ENCODE measurements at places on chromosomes 5 and 9.

- peak; percentile 75 for DNase-seq
Measured at GRCh38 chr9:137149942-137150616, 11.1 kb downstream of the GRIN1 start.

DNA sequence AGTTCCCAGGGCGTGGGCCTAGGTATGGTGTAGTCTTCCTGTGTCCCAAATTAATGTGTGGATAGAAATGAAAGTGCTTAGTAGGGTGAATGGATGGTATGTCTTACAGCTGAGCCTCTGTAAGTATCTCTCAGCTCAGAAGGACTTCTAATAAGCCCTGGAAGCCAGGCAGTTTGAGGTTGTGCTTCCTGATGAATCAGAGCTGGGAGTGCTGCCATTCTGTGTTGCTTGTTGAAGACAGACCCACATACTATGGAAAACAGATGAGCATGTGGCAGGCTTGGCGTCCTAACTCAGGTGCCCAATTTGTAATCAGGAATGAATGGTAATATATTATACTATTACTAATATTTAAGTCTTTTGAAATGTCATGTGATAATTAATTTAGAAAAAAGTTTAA lies 69.8 kb downstream of the CMYA5 start:
- DNase-seq: no peak

DNA sequence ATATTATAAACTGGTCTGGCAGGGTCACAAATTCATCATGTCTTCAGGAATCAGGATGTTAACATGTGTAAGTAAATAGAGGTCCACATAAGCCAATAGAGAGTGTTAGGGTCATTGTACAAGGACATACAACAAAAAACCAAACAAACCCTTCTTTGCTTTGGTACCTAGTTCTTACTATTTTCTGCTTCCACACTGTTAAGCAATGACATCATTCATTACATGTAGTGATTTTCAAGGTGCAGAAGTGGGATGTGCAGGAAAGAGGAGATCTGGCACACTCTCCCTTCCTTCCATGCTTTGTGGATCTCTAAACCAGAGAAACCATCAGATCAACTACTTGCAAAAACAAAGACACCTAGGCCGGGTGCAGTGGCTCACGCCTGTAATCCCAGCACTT lies 184.1 kb downstream of the RAPGEF6 start:
- no peak for DNase-seq

DNA sequence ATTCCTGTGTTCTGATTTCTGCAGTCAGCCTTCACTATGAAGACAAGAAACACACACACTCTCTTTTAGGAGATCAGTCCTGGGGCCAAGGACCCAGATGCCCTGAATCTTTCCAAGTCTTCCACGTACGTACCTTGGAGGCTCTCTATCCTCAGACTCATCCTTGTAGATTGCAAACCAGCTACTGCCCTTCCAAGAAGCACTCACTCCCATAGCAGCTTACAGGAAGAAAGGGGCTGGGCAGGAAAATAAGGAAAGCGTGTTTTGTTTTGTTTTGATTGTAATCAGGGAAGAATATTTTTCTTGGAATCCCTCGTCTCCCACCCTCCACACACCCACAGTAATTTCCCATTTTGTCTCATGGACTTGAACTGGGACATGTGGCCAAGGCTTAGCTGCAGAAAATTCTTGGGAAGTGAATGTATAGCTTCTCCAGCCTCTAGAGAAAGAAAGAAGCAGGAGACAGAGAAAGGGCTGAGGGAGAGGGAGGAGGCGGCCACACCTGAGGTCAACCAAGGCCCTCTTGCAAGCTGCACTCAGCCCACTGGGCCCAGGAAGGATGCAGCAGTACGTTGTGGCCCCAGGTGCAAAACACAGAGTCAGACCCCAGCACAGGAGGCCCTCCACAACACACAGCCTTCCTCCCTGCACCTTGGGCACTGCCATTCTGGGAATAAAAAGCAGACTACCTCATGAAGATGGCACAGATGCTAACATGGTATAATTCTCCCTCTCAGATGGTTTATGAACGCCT lies 29.9 kb downstream of the IRX2 start:
- DNase-seq: no peak

- DNase-seq: no peak
Measured at GRCh38 chr5:75306746-75307145, 30.3 kb upstream of the HMGCR start.

- no peak for DNase-seq
Measured at GRCh38 chr5:20020247-20020646, 32.2 kb upstream of the CDH18 start.

DNA sequence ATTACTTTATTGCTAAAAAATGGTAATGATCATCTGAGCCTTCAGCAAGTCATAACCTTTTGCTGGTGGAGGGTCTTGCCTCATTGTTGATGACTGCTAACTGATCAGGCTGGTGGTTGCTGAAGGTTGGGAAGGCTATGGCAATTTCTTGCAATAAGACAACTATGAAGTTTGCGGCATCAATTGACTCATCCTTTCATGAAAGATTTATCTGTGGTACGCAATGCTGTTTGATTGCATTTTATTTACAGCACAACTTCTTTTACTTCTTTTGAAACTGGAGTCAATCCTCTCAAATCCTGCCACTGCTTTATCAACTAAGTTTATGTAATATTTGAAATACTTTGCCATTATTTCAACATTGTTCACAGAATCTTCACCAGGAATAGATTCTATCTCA lies 58.3 kb upstream of the ACO1 start:
- no peak for DNase-seq

DNA sequence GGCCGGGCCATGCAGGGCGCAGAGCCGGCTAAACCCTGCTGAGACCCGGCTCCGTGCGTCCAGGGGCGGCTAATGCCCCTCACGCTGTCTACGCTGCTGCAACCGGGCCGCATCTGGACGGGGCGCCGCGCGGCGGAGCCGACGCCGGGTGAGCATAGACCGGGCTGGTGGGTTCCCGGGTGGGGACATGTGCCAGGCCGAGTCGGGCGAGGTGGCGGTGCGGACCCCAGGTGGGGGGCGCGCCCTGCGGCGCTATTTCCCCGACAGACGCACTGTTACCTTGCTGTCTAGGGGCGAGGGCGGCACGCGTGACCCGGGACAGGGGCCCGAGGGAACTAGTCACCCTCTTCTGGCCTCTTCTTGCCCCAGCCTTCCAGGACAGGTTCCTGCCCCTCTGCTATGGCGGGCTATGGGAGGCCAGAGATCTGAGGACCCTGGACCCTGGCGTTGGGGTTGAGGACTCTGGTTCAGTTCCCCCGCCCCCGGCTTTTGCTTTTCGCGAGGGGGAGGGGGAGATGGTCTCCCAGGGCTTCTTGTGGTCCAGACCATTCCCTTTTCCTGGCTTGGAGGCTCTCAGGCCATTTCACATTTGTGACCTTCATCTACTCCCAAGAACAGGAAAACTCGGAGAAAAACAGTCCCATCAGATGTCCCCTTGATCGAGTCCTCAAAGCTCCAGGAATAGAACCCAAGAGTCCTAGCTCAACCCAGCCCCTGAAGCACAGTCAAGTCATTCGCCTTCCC lies 536 bp downstream of the SLC27A4 start:
- DNase-seq: no peak

GRCh38 chr5:133754575-133755169 lies 142.3 kb upstream of the FSTL4 start:
- DNase-seq: no peak

GRCh38 chr9:16615451-16615850 lies 255.0 kb downstream of the BNC2 start:
- DNase-seq: no peak

- DNase-seq: no peak
Measured at GRCh38 chr9:5364294-5365024, 24.8 kb upstream of the RLN1 start.

- no peak for DNase-seq
Measured at GRCh38 chr5:72291601-72292000, 28.4 kb downstream of the MRPS27 start.

DNA sequence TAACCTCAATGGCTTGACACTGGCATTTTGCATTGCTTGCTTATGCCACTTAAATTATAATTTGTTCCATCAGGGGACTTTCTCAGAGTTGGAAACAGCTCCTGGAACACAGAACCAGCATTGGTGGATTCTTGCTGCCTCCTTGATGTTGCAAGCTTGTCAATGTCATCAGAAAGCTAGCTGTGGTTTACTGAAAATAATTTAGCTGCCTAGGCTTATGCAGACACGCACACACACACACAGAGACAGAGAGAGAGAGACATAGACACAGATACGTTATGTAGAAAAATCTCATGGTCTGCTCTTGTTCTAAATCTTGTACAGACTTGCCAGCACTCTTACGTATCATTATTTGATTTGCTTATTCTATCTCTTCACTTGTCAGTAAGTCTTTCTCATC lies 78.0 kb downstream of the HMHB1 start:
- DNase-seq: peak; percentile 47

DNA sequence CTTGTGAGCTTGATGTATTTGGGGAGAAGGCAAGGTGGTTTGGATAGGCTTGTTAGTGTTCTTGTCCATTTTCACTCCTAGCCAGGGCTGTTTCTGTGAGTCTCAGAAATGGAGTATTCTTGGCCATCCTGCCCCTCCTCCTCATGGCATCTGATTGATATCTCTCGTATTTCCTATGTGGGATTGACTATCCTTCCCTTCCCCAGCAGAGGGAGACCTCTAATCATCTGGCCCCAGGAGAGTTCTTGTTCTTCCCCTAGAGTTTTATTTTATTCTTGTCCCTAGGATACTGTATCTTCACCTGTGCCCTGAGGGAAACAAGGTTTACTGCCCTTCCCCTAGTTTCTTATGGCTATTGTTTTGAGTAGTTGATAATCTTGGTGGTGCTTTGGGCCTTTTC lies 114.4 kb downstream of the VPS13A start:
- no peak for DNase-seq

DNA sequence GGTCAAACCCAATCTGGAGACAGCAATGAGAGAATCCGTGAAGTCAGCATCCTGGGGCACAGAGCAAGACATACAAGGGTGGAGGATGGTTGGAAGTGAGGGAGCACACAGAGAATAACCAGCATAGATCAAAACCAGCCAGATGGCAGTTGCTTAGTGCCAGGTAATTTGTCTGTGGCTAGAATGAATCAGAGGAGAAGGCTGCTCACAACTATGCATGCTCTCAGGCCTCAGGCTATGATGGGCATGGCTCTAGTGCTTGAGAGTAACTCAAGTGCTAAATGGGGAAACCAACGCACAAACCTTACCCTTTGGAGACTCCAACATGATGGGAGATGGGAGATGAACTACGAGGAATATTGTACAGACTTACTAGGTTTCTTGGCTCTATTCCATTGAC lies 160.8 kb downstream of the DMRT2 start:
- no peak for DNase-seq

DNA sequence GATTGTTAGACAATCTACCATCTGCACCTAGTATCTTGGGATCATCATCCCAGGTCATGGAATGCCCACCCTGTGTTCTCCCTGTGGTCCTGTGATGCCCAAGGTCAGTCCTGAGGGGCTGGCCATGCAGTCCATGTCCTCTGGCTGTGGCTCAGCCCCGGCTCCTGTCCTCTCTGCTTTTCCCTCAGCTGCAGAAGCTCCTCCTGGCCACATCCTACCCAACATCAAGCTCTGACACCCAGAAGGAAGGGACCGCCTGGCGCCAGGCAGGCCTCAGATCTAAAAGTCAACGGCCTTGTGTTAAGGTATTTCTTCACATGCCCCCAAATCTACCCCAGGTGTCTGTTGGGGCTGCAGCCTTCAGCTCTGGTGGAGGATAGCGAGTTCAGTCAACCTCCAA lies 100.5 kb downstream of the PPARGC1B start:
- no peak for DNase-seq

GRCh38 chr5:100731768-100732167 lies 171.3 kb downstream of the ST8SIA4 start:
- DNase-seq: no peak

DNA sequence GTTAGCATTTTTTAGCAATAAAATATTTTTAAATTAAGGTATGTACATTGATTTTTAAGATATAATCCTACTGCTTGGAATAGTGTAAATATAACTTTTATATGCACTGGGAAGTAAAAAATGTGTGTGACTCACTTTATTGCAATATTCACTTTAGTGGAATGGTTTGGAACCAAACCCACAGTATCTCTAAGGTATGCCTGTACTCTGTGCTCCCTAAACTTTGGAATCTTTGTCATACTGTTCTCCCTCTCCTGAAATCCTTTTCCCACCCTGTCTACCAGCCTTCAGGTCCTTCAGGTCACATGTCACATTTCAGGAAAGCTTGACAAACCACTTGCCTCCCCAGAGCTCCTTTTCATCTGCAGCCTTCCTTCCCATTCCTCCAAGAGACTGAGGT lies 308.7 kb downstream of the SPOCK1 start:
- no peak for DNase-seq

GRCh38 chr5:138316355-138316754 lies 15.2 kb downstream of the CDC25C start:
- no peak for DNase-seq

GRCh38 chr5:144048259-144048856 lies 122.1 kb downstream of the YIPF5 start:
- DNase-seq: no peak

DNA sequence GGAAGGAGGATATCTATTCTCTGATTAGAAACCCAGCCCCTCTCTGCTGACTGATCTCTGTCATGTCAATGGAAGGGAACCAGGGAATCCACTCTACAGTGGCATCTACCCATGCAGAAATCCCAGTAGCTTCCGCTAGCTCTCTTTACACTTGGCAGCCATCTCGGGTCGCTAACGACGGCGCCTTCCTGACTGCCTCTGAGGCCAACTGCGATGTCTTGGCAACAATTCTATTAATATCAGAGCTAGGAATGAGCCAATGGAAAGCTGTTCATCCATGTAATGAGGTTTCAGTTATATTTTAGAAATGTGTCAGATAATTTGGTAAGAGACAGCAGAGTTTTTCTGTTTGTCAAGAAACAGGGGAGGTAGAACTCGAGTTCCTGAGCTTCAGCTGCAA lies 67.6 kb upstream of the ATP10B start:
- no peak for DNase-seq

- no peak for DNase-seq
Measured at GRCh38 chr5:180541710-180542109, 47.5 kb downstream of the CNOT6 start.

DNA sequence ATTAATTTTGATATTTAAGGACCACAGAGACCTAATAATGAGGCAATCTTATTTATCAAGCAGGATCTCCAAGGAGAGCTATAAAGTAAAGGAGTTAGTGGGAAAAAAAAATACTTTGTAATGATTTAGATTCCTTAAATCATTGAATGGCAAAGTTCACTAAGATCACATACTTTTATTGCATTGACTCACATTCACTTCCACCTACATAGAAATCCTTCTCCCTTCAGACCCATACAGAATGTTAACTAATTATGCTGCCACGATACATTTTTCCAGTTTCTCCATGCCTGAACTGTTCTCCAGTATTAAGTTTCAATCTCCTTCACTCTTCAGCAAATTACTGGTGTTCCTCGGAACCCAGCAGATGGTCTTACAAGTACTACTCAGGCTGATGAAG lies 388.7 kb downstream of the EFNA5 start:
- DNase-seq: no peak

GRCh38 chr9:111959468-111960359 lies 63.1 kb downstream of the UGCG start:
- no peak for DNase-seq
